SIG-M5 (cell line): ENCODE measurements at places on chromosomes 4 and X.

DNA sequence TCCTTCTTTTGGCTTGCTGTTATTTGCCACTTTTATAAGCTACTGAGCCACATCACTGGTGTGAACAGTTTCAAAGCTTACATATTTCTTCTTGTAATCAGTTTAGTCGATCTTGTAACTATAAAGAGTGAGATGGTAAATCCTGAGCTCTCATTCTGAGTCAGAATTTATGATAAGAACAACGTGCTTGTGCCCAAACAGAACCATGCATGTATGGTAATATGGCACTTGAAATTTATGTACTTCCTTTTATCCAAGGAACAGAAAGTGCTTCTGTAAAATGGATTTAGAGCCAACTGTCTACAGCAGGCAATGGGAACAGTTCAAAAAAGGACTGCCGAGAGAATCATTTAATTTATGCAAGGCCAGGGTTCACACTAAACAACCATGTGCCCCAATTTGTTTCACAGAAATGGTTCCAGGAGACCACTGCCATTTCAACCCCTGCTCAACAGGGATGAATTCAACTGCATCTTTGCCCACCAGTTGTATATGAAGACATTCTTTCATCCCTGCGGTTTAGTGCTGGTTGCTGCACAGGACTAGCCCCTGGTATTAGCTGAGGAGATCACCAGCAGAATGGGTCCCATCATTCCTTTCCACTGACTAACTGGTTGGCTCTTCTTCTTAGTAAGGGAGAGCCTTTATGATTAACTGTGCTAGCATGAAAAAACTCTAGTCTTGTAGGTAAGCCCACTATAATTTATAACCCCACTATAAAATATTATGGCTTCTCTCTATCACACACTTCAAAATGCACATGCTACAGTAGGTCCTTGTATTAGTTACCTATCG lies 162.9 kb upstream of the PGRMC2 start:
- DNase-seq: no peak

DNA sequence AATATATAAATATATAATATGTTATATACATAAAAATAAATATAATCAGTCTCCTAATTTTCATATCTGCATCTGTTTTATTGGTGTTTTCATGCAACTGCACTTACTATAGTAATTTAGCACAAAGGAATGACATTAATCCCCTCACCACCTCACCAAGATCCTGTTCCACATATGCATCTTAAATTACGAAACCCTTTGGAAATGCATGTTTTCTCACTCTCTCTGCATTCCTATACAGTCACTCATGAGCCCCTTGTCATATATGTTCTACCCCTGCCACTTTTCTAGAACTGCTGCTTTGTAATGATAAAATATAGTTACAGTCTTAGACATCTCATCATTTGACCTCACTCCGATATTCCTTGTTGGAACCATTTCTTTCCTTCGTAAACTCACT lies 728.7 kb upstream of the SLIT2 start:
- no peak for DNase-seq

DNA sequence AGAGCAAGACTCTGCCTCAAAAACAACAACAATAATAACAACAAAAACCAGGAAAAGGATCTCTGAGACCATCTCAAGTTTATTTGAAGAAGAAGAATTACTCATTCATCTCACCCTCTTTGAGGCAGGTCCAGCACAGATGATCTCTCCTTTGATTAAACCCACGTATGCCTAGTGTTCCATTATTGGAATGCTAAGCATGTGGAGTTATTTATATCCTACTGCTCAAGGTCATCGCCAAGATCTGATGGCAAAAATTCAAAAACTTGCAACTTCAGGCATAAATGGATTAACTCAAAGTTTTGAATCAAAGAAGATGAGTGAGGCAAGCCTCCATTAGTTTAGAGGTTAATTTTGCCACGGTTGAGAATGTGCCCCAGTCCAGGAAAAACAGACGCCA lies 184.2 kb downstream of the DHRSX start:
- no peak for DNase-seq

- no peak for DNase-seq
Observed at GRCh38 chr4:110352670-110353442, 123.1 kb upstream of the ENPEP start.

- DNase-seq: no peak
Observed at GRCh38 chr4:159444678-159445077, 341.8 kb downstream of the RAPGEF2 start.

- no peak for DNase-seq
Observed at GRCh38 chrX:122184791-122185190, 999.3 kb upstream of the GRIA3 start.

- DNase-seq: no peak
Observed at GRCh38 chrX:40385682-40386081, 195.1 kb upstream of the ATP6AP2 start.

GRCh38 chr4:101682946-101683345 lies 107.6 kb upstream of the BANK1 start:
- no peak for DNase-seq

GRCh38 chr4:70182517-70183167 lies 12.9 kb upstream of the ODAM start:
- no peak for DNase-seq

GRCh38 chr4:42785817-42786216 lies 106.7 kb upstream of the GRXCR1 start:
- no peak for DNase-seq

DNA sequence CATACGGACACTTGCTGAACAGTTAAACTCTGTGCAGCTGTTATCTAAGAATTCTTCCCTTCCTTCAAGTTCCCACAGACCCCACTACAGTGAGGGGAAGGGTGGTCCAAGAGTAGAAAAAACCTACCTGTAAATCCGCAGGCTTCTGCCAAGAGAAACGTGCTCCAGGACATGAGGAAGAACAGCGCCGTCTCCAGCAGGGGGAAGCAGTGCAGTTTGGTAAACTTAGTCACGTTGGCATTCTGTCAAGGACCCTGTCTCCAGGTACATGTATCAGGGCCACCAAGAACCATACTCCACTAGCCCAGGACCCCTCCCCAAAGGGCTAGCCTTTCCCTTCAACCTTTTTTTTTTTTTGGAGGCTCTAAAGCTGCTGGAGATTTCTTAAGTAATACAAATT lies 79.9 kb downstream of the CHST7 start:
- DNase-seq: no peak

- DNase-seq: no peak
Observed at GRCh38 chr4:52813546-52813945, 48.6 kb upstream of the RASL11B start.
